ENCODE measurements at places on chromosomes 1 and 21.
A peak's percentile ranks its signal among the peaks of the same experiment; 100 is the strongest.

GRCh38 chr21:44265734-44266270 is 4.1 kb upstream of the DNMT3L start:
- no peak for DNase-seq

DNA sequence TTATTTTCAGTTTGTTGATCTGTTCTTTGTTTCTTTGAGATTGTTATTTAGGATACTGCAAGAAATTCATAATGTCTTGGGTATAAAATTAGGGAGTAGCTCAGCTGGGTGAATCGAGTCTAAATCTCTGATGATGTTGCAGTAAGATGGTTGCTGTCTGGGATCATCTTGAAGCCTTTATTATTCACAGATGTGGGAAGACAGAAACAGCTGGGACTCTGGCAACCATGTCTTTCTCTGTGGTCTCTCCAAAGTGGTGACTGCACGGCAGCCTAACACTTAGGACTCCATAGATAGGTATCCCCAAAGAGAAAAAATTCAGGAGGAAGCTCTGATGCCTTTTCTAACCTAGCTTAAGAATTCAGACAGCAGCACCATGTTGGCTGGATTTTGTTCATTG is 52.7 kb downstream of the RAP1A start:
- no peak for DNase-seq

GRCh38 chr1:189960769-189961168 is 516.9 kb downstream of the BRINP3 start:
- no peak for DNase-seq

DNA sequence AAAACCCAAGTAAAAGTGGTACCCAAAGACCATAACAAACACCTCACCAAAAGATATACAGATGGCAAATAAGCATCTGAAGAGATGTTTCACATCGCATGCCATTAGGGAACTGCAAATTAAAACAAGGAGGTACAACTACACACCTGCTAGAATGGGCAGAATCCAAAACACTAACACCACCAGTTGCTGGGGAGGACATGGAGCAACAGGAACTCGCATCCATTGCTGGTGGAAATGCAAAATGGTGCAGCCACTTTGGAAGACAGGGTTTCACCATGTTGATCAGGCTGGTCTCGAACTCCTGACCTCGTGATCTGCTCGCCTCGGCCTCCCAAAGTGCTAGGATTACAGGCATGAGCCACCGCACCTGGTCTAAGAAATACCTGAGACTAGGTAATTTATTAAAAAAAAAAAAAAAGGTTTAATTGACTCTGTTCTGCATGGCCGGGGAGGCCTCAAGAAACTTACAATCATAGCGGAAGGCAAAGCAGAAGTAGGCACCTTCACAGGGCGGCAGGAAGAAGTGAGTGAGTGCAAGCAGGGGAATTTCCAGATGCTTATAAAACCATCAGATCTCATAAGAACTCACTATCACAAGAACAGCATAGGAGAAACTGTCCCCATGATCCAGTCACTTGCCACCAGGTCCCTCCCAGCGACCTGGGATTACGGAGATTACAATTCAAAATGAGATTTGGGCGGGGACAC is 30.2 kb upstream of the PRSS38 start:
- DNase-seq: no peak

DNA sequence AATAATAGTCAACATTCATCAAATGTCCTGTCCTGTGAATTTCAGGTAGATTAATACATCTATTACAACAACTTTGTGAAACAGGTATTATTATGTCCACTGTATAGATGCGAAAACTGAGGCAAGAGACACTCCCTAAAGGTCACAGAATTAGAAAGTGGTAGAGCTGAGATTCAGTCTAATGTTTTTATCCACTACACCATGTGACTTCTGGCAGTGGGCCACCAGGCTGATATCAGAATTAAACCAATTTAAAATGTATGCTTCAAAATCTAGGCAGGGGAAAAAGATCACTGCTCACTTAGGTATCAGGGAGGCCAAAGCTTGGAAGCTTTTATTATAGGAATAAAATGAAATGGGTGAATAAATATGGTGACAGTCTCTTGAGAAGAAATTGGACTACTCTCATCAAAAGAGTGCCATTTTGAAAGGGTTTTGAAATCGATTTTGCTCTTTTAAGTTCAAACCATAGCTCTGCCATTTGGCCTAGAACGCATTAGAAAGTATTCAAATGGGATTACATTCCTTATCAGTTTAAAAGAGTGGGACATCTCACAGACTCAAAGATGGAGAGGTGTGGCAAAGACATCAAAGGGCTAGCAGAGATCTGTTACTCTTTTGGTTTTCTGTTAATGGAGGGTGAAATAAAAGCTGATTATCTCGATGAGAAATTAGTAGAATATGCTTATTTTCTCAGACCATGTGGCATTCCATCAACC is 1.9 kb downstream of the DDAH1 start:
- DNase-seq: no peak

DNA sequence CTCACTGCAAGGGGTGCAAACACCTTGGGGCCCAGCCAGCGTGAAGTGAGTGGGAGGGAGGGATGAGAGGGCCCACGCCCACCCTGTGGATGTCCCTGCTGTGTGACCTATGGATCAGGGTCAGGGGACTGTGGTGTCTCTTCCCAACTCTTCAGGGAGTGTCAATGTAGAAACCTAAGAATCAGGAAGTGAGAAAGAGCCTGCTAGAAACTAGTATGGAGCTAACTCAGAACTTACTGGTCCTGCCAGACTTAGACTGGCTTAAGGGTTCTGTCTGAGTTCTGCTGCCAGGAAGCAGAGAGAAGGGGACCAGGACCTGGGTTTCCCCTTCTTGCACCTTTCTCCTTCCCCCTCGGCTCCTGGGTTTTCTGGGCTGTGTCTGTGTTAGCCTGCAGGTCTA is 1.8 kb upstream of the IL10 start:
- no peak for DNase-seq

DNA sequence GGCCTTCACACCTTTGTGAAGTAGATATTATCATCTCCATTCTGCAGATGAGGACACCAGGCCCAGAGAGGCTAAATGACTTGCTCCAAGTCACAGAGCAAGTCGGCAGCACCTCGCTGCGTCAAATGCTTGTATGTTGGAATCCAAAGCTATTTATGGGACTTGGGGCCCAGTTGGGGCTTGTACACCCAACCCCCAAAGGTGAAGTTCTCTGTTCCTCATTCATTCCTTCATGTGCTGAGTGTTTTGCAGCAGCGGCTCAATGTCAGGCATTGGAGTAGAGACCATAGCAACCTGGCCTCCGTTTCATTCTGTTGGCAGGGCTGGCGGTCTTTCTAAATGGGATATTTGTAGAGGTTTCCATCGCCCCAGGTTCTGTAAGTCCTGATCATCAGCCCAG is 113.4 kb upstream of the SLC25A33 start:
- no peak for DNase-seq

DNA sequence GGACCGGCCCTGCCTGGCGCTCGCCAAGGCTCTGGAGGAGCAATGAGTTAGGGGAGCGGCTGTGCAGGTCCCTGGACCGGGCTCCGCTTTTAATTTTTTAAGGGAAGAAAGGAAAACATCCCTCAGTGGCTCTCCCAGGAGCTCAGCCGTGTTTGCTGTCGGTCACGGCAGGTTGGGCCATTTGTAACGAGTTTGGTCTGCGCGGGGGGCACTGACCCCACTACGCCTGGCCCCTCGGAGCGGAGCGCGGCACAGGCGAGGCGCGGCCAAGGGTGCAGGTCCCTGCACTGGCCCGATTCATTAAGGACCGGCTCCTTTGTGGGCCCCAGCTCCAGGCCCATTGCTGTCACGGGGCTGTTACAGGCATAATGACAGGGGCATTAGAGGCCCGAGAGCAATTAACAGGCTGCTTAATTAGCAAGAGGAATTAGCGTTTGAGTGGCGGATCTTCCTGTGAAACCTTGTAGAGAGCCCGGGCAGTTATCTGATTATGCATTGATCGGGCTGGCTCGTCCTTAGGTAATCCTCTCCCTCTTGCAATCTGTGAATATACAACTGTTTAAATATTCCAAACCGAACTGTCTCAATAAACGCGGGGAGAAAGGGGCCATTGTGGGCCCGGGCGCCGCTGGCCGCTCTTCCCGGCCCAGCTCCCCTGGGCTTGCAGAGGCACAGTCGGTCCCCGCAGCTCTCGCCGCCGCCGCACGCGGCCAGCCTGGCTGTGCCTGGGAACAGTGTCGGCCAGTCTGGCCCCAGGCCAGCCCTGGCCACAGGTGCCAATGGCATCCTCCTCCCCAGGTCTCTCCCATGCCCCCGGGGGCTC is 56.8 kb downstream of the PRDM16 start:
- no peak for DNase-seq

DNA sequence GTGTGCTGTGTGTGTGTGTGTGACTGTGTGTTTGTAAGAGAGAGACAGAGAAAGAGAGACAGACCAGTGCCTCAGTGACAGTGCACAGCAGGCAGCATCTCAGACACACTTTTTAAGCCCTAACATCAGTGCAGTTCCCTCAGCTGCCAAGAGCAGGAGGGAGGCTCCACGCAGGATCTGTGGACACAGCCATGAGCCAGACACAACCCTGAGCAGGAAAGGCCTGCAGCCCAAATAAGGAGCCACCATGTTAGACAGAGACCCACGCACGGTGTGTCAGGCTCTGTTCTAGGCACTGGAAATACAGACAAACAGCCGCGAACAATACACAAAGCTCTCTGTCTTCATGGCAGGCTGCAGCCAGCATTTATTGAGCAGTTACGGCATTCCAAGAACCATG is 445.5 kb downstream of the MATN1 start:
- DNase-seq: no peak

DNA sequence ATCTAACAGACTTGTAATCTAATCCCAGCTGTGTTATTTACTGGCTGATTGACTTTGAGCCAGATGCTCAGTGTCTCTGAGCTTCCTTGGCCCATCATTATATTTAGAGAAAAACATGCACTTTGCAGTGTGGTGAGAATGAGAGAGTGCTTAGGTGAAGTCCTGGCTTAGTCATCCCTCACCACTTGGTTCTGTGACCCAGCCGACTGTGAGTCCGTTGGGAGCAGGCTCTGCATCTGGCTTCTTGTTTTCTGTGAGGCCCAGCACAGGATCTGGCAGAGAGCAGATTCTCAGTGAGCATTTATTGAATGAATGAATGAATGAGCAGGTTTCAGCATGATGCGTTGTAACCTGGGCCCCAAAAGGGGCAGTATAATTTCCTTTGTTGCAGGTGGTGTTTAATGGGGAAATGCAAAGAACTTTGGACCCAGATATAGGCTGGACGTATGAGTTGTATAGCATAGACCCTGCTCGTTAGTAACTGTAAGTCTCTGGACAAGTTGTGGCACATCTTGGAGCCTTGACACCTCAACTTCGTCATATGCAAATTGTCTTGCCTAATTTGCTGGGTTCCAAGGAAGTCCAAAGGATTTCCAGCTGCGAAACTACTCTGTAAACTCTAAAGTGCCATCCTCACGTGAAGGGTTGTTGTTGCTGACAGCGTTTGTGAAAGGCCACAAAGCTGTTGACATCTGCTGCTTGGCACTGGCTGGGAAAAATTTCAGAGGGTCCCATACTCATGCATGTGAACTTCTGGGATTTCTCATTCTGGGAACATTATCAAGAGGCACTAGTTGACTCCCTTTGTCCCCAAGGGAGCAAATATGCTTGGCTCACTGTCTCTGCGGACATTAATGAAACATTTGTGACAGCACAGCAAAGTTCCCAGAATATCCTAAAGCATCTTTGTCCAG is 138.8 kb upstream of the USP24 start:
- no peak for DNase-seq

- DNase-seq: no peak
These were observed 21.6 kb downstream of the F11R start for GRCh38 chr1:160999376-160999775.

DNA sequence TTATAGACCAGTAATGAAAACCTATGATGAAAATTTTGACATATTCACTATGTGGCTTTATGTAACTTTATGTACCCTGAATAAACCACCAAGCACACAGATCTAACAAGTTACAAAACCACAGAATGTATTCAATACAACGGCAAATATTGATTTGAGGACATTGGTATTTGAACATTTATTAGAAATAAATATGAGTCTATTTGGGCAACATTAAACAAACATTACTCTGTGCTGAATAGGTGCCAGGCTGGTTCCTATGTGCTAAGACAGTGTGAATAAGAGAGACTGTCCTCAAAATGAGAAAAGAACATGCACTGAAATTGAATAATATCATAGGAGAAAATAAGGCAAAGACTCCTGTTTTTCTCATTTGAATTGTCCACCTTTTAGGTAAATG is 1341.2 kb downstream of the PLA2G4A start:
- DNase-seq: no peak

- DNase-seq: no peak
These were observed 54.6 kb upstream of the DPT start for GRCh38 chr1:168783458-168784210.

DNA sequence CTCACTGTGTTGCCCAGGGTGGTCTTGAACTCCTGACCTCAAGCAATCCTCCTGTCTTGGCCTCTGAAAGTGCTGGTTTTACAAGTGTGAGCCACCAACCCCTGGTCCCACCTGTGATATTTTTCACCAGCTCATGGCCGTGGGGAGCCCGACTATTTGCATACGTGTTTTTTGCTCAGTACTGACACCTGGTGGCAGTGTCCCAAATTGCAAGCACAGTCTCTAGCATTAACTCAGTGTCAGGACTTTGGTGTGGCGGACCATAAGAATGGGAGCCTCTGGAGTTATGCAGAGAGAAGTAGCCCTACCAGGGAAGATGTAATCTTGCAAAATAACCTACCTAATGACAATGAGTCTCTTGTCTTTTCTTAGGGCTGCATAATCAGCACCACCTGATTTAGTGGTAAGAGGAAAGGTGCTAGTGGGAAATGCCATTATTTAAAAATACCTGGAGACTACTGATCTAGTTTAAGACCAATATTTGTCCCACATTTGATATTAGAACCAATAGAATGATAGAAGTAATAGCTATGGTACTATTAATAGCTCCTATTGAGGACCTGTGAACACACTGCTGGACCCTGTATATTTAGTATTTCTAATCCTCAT is 305.4 kb downstream of the DISC1 start:
- peak; percentile 58 for DNase-seq

DNA sequence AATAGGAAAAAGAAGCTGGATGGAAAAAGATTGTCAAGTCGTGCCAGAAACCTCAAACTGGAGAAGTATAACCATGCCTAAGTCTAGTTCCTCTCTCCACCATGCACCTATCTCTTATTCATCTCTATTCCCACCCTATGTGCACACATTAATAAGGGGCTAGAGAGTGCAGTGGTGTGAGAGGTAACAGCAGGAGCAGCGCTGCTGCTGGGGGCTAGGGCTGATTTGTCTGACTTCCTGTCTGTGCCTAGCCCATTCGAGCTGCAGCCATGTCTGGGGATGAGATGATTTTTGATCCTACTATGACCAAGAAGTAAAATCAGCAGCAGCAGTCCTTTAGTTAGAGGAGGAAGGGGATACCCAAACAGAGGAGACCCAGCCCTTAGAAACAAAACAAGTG is 43.0 kb downstream of the TRIM33 start:
- DNase-seq: no peak

DNA sequence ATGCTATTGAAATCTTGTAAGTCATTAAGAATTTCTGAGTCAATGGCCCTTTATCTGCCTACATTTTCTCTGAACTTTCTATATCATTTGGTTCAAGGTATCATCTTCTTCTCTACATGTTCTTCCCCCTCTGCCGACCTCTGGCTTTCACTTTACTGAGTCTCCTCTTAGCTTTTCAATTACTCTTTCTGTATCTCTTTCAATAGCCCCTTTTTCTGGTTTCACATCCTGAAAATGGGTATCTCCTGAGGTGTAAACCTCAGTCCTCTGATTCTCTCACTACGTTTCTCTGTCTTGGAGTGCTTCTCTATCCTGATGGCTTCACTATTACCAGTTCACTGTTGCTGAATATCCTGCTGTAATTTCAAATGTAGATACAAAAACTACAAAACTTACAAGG is 98.9 kb downstream of the LYST start:
- no peak for DNase-seq
